RPMI8226 (cell line): ENCODE measurements at places on chromosomes 3 and 15.

- DNase-seq: peak; percentile 15
Observed at GRCh38 chr3:39106851-39107387, 508 bp downstream of the GORASP1 start.

GRCh38 chr15:41567862-41568261, 8.8 kb downstream of the TYRO3 start:
- no peak for DNase-seq

GRCh38 chr3:33401781-33402180, 38.4 kb downstream of the UBP1 start:
- DNase-seq: no peak

GRCh38 chr3:135865085-135865484, 100.4 kb upstream of the PPP2R3A start:
- DNase-seq: no peak

GRCh38 chr15:88745696-88746095, 57.5 kb upstream of the ACAN start:
- DNase-seq: no peak

- DNase-seq: no peak
Observed at GRCh38 chr15:80450811-80451321, 46.7 kb downstream of the ARNT2 start.

- DNase-seq: no peak
Observed at GRCh38 chr3:49534581-49535441, 19.5 kb upstream of the BSN start.

DNA sequence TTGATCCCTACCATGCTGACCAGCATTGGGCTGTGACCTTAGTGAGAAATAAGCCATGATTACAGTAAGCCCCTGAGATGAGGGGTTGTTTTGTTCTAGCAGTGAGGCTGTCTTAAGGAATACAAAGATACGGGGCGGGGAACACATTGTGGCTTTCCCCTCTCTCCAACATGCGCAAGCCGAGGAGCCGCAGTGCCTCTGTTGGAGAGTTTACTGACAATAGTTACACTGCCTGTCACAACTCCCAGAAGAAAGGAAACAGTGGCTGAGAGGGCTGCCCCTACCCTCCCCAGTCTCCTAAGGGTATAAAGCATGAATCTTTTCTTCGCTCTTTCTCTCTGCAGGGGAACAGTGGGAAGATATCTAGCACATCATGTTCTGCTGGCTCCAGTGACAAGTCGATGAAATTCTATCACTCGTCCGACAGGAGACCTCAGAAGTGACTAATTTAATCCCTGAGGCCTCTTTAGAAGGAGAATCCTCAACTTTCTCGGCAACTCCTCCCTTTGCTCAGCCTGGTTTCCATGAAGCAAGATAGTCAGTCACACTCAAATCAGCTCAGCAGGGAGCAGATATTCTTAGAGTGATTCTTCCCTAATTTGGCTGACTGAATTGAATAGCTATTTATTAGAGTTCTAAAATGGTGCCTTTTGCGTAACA, 409.0 kb upstream of the PROK2 start:
- no peak for DNase-seq

DNA sequence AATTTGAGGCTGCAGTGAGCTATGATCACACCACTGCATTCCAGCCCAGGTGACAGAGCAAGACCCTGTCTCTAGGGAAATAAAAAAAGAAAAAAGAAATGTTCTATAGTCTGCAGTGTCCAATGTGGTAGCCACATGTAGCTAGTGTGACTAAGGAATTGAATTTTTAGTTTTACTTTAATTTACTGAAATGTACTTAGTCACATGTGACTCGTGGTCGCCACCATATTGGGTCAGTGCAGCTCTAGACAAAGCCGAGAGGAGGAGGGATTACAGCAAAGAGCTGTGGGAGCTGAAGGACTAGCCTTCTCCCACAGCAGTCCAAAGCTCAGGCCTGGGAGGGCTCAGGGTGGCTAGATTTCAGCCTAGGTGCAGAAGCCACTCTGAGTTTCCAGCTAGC, 65.9 kb upstream of the NTRK3 start:
- DNase-seq: no peak

GRCh38 chr15:66278671-66279070, 14.7 kb upstream of the DIS3L start:
- DNase-seq: no peak

DNA sequence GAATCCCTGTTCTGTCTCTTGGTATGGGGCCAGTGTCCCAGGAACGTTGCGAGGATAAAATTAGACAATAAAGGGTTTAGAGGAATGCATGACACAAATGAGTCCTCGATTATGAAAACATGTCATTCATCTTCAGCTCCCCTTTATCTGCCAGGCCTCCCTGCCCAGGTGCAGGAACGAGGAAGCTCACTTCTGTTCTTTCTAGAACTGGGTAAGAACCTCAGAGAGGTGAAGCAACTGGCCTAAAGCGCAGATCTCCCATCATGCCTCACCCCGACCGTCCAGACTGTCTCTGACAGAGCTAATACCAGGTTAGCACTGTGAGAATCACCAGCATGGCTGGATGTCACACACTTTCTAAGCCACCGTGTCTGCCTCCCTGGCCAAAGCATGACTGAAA, 1.5 kb upstream of the ITIH1 start:
- no peak for DNase-seq

DNA sequence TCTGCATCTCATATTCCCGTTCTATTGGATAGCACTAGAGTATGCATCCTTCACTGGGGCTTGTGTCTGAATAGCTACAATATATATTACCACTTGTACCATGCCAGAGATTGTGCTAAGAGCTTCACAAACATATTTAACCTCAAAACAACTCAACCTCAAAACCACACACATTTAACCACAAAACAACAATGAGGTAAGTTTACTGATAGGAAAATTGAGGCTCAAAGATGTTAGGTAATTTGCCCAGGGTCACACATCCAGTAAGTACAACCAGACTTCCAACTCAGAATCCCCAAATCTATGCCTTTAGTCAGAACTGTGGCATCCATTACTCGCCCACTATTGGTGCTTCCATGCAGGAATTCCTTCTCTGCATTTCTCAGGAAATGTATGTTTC, 220.0 kb downstream of the FAM43A start:
- no peak for DNase-seq

- DNase-seq: no peak
Observed at GRCh38 chr15:43854801-43855200, 28.0 kb downstream of the WDR76 start.

DNA sequence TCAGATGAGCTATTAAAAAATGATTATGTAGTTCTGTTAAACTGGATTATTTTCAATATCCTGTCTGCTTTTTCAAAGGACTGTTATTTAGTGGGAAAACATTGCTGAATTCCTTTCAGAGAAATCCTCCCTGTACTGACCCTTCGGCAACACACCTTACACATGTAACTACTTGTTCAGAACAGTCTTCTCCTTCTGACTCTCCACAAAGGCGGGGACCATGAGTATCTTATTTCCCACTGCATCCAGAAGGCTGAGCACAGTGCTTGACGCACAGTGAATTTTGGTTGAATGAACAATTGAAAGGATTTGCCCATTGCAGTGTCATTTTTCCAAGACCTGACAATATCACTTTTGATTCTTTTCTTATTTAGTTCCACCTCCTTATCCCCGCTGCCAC, 23.1 kb upstream of the CFAP161 start:
- DNase-seq: no peak

DNA sequence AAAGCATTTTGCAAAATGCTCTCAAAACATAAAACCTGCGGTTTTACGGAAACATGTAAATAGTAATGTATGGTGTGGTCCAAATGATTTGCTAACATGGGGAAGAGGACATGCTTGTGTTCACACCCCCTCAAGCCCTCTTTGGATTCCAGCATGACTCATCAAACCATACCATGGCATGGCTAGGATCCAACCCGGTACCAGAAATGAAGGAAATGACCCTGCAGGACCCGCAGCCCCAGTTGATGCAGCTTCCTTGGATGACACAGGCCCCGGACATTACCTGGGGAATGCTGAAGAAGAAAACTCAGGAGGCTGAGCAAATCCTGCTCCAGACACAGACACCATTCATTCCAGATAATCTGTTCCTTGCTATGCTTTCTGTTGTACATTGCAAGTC, 222.9 kb downstream of the DTWD1 start:
- no peak for DNase-seq

- no peak for DNase-seq
Observed at GRCh38 chr15:63381301-63382204, at the start of gene CA12. CA12 (minus strand) TSS chr15:63381846; CDS start chr15:63381720, 126 bp downstream.

- no peak for DNase-seq
Observed at GRCh38 chr3:57689367-57690053, 3.4 kb downstream of the DENND6A start.

DNA sequence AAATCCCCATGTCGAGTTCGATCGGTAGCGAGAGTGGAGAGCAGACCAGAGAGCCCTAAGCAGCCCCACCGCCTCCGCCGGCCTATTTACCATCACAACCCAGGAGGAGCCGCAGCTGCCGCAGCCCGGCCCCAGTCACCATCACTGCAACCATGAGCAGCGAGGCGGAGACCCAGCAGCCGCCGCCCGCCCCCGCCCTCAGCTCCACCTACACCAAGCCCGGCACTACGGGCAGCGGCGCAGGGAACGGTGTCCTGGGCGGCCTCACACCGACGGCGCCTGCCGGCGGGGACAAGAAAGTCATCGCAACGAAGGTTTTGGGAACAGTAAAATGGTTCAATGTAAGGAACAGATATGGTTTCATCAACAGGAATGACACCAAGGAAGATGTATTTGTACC, 89.5 kb upstream of the TPM1 start:
- no peak for DNase-seq

GRCh38 chr3:5136919-5137429, 14.9 kb downstream of the ARL8B start:
- no peak for DNase-seq

DNA sequence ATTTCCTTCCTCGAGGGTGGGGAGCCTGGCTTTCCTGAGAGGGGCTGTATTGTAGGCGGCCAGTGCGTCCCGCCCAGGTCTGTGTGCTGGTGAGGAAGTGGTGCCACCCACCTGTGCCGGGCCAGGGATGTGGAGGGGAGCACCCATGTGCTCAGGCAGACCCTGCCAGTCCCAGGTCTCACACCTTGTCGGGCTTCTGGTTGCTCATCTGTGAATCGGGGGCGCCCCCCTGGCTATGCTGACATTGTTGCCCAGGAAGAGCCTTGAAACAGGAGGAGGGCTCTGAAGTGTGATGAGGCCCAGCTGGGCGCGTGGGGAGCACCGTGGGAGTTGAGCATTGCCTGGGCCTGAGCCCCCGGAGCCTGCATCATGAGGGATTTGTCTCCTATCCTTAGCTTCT, 4.8 kb downstream of the FBLN2 start:
- no peak for DNase-seq
